ENCODE measurements at places on chromosomes 2 and 18.

DNA sequence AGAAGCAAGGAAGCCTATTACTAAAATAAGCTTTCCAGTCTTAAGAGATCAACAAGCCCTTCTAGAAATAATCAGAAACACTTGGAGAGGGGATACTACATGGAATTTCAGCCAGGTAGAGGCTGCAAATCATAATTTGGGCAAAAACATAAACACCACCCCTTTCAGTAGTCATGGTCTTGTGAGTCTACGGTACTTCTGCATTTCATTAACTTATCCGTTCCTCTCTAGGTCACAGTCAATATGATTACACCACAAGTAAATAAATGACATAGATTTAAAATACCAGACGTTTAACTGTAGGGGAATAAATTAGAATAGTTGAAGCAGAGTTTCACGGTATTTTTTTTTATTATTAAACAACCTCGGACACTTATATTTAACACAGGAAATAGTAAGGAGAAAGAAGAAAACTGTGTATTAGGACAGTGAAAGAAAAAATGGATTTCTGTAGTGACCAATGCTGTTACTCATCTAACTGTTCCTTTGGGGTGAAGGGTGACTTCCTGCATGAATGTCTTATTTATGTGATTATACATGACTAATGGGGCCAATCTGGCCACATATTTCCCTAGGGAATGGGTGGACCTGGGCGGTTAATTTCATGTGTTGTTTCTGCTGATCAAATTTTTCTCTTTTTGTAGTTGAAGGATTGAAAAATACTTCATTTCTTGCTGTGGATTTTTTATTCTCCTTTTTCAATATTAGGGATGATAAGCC lies 456.6 kb upstream of the UBE2E3 start:
- DNase-seq: no peak

GRCh38 chr2:45897842-45898241 lies 246.4 kb downstream of the PRKCE start:
- DNase-seq: no peak

DNA sequence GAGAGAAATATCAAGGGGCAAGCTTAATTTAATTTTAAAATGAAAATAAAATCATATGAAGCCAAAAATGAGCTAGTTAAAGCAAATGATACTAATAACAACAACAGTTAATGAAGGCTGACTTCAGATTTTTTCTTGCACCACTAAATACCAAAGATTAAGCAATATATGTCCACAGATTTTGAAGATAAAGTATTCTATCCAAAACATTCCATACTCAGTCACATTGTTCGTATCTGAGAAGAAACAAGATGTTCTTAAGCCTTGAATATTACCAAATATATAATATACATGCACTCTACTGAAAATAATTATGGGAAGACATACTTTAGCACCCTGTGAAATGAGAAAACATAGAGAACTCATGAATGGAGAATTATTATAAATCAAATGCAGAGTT lies 593.3 kb upstream of the SYT4 start:
- DNase-seq: no peak

DNA sequence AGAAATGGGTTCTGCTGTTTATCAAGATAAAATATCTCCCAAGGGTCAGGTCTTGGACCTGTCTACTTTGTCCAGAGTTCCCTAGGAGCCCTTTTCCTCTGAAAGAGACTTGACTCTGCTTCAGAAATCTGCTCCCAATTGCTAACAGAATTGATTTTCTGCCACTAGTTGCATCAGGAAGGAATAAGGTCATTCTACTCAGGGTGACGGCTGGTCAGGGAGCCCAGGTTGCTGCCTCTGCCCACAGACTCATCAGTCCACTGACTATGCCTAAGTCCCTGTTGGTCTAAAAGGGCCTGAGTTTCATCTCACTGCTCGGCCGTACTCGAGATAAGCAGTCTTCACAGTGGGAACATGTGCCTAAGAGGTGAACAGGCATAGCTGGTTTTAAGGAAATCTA lies 61.2 kb downstream of the EVA1A start:
- DNase-seq: no peak

GRCh38 chr2:236241181-236242056 lies 22.8 kb downstream of the ASB18 start:
- no peak for DNase-seq

- DNase-seq: no peak
Observed at GRCh38 chr18:8778386-8778785, 73.0 kb downstream of the MTCL1 start.

GRCh38 chr2:138601458-138602165 lies 100.0 kb downstream of the SPOPL start:
- no peak for DNase-seq

- DNase-seq: no peak
Observed at GRCh38 chr2:133414486-133415209, 153.6 kb downstream of the NCKAP5 start.

GRCh38 chr18:10131460-10132395 lies 217.9 kb downstream of the VAPA start:
- DNase-seq: no peak

DNA sequence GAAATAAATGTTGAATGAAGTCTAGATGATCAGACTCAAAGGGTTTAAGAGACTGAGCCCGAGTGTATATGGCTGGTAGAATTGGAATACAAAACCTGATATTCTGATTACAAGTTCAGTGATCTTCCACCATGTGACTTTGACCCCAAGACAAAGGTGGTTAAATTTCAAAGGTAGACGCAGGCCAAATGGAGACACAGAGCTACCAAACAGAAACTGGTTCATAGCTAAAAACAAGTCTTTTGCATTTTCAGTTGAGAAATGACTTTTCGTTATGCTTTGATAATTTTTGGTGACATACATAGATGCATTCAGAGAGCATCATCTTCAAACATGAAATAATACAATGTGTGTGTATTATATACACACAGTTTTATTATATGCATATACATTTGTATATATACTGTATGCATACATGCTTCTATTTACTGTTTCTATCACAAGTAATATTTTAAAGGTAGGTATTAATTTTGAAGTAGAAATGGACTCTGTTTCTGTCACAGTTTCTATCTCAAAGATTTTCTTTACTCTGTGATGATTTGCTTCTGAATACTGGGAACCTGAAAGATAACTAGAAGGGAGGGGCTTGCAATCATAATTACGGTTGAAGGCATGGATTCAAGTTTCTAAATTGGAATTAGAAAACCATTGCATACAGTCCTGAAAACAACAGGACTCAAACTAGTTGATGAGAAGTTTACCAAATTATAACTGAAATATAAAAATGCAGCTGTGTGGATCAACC lies 142.3 kb downstream of the ABCA12 start:
- DNase-seq: no peak

DNA sequence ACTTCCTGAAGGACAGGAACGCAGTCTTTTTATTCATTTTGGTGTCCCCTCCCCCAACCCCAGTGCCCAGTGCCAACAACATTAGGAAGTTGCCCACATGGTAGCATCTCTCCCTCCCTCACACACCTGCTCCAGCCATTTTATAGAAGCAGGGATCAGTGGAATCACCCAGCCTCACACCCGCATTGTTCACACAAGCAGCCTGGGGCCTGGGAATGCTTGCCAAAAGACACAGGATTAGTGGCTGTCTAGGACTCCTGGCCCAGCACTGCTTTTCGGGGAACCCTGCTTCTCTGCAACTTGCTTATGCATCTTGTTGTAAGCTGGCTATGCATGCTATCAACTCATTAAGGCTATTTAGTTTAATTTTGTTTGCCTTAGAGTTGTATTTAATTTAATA lies 17.9 kb downstream of the TMEM37 start:
- no peak for DNase-seq

- no peak for DNase-seq
Observed at GRCh38 chr2:235142601-235143000, 190.8 kb downstream of the SH3BP4 start.

DNA sequence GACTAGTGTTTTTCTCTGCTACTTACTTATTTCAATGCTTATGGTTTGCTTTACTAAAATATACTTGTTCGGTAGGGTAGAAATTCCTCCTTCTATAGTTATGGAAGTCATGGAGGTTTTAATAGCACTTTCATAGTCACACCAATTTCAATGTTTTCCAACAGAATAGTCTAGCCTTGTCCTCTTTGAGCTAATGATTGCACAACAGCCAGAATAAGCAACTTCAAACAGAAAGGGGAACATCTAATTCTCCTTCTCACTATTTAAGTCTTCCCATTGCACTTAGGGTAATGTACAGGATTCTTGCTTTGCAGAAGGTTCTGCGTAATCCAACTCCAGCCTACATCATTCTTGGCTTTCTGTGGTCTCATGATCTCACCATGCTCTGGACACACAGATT lies 287.7 kb upstream of the GCFC2 start:
- DNase-seq: no peak

DNA sequence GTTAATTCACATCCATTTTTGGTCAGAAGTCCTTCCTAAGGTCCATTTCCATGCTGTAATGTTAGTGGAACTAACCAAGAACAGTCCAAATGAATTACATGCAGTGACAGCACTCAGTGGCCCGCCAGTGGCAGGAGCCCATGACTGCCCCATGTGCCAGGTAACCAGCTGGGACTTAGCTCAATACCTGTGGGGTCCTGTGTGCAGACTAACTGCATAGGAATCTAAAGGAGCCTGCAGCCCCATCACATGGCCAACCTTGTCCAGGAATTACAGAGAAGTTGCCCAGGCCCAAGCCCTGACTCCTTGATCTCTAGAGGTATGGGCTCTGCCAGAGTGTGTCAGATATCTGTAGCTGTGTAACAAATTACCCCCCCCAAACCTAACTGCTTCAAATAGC lies 35.4 kb upstream of the GPR17 start:
- no peak for DNase-seq

GRCh38 chr2:30257266-30258214 lies 26.2 kb downstream of the LBH start:
- DNase-seq: no peak

GRCh38 chr2:239348563-239349452 lies 52.0 kb downstream of the HDAC4 start:
- no peak for DNase-seq

DNA sequence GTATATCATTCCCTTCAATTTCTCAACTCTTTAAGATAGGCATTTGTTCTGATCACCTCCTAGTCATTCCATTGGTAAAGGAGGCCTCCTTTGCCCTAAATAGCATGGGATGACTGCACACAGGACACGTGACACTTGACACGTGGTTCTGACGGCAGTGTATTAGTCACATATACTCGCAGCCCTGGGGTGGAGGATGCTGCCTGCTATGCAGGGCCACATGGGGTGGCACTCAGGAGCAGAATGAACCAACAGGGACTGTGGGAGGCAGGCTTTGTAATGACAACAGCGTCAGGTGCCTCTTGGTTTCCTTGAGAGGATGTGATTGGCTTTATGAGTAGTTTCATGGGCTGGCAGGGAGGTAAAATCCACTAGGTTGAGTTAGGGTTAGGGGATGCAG lies 9.3 kb upstream of the KCNS3 start:
- no peak for DNase-seq

- DNase-seq: no peak
Observed at GRCh38 chr18:59994357-59994756, 94.6 kb downstream of the PMAIP1 start.

DNA sequence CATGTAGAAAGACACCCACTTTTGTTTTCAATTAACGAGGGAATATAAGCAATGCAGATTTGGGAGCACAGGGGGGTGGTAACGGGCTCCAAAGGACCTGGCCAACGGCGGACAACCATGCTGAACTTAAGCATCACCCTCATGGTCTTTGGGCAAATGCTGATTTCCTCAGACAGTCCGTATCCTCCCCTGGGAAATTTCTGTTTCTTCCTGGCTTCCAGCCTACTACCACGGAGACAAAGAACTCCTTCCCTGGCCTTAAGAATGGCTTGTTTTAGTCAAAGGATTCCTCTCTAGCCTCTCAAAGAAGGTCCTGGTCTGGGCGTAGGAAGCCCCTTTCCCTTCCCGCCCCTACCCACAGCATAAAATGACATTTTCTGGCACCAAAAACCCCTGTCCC lies 34.3 kb downstream of the EN1 start:
- no peak for DNase-seq

DNA sequence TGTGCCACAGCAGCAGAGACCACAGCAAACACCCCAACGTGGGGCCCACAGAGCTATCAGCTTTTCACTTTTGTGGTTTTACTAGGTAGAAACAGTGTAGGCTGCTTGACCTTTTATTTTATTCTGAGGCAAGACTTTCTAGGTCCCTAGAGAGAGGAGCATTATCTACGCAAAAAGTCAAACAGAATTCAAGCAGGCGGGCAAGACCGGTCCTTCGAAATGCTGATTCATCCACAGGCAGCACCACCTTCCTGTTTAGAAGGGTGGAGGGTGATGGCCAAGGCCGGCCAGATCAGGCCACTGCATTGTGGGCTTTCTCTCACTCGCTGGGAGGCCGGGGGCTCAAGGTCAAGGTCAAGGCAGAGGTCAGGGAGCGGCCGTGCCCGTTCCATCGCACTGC lies 573.0 kb downstream of the GALR1 start:
- no peak for DNase-seq

- DNase-seq: no peak
Observed at GRCh38 chr18:1273469-1273868, 368.8 kb downstream of the ADCYAP1 start.

DNA sequence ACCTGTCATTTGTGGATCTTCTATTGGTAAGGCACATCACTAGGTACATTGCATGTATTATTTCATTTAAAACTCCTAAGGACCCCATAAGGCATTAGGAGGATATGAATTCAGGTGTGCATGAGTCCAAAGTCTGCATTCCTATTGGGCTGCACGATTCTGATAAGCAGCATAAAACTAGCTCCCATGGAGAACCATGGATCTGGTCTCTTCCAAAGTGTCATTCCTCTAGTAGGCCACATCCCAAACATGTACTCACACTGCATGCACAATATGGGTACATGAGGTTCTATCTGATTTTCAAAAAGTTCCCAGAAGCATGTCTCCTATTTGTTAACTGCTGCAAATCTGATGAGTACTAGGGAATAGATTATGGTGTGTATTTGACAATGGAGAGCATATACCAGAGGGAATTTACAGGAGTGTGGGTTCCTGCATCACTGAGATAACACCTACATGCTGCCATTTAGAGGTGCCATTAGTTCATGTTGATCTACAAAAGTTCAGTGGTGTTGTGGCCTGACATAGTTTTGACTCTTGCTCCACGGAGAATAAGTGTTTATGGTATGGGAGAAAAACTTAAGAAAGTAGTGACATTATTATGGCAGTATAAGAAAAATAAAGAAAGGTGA lies 11.3 kb downstream of the CYTIP start:
- no peak for DNase-seq

GRCh38 chr18:79910563-79911343 lies 40.7 kb downstream of the SLC66A2 start:
- no peak for DNase-seq

- no peak for DNase-seq
Observed at GRCh38 chr2:72891091-72891818, 4.0 kb downstream of the SPR start.

Measured in activated T-helper 1 cell treated with anti-CD3 and anti-CD28 coated beads, Interleukin-2, amount 50 U/mL, for 16 hours (primary cell).